ENCODE measurements at places on chromosomes 11 and 22.

- no peak for DNase-seq
These were observed 84.8 kb downstream of the TP53I11 start for GRCh38 chr11:44865866-44866272.

- no peak for DNase-seq
These were observed 84.6 kb upstream of the GUCY1A2 start for GRCh38 chr11:107102692-107103477.

DNA sequence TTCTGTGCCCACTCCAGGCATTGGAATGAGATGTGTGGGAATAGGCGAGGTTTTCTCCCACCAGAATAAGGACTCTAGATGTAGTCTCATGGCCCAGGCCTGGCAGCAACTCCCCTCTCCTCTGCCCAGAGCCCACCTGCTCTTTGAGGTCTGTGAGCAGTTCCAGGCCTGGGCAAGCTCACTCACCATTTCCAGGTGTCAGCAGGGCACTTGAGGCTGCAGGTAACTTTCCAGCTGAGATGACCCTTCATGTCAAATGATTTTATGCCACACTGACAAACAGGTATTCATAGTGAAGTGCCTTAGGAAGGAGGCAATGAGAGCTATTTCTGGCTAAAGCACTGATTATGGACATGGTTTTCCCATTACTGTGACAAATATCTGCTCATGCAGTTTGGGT lies 123.3 kb upstream of the CCDC90B start:
- DNase-seq = no peak

GRCh38 chr11:20608934-20609333 lies 9.5 kb downstream of the SLC6A5 start:
- DNase-seq = no peak

DNA sequence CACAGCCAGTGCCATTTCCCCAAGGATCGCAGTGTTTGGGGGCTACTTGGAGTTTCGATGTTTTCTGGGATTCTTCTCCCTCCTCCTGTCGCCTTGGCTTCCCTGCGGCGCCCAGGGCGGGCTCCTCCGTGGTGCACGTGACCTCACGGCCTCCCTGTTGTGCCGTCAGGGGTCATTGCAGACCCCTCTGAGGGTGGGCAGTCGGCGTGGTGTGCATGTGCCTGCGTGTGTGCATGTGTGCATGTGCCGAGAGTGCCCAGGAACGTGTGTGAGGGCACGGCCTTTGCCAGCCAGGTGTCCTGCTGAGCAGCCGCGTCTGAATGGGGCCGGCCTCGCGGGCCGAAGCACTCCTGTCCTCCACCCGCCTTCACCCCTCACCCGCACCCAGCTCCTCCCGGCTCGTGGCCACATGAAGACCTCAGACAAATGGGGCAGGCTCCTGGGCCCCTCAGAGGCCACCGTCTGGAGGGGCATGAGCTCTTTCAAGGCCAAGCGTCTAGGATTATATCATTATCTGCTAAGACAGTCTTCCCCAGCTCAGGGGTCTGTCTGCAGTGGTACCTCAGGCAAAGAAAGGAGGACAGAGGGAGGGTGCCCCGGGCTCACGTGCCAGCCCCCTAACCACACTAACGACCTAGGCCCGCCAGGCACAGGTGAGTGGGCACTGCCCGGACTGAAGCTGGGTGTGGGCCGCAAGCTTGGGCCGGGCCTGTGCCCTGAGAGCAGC lies 9.4 kb upstream of the MRPL23 start:
- no peak for DNase-seq

DNA sequence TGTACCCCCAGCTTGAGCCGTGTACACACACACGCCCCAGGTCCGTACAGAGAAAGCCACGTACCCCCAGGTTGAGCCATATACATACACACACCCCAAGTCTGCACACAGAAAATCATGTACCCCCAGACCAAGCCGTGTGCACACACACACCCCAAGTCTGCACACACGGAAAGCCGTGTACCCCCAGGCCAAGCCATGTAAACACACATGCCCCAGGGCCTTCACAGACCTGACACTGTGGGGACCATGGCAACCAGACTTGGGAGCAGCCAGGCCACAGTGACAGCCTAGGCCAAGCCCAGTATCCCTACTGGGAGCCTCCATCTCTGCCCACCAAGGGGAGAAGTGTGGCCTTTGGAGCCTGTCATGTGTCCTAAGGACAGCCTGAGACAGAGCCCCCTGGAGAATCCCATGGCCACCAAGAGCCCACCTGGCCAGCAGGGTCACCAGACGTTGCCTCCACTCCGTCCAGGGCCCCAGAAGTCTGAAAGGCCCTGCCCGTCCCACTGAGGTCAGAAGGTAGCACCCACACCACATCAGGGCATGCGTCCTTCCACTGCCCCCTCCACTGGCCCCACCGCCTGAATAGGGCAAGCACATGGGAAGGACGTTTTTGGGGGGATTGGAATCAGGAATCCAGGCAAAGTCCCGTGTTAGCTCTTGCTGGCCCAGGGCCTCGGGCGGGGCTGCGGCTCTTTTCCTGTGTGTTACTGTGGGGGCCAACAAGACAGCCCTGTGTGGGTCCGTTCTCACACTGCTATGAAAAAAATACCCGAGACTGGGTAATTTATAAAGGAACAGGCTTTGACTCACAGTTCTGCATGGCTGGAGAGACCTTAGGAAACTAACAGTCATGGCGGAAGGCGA lies 636.7 kb downstream of the TBC1D22A start:
- no peak for DNase-seq

DNA sequence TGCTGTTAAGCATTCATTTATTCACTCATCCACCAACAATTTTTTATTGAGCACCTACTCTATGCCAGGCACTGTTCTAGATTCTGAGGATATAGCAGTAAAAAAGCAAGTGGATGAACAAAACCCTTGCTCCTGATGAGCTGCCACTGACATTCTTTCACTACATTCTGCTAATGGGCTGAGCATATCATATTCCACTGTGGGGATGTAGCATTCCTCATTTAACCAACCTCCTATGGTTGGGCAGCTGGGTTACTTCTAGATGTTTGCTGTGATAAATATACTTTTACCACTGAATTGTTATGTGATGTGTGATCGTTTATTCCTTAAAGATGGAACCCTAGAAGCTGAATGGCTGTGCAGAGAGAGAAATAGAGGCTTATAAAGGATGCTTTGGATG lies 176.9 kb downstream of the MN1 start:
- no peak for DNase-seq

DNA sequence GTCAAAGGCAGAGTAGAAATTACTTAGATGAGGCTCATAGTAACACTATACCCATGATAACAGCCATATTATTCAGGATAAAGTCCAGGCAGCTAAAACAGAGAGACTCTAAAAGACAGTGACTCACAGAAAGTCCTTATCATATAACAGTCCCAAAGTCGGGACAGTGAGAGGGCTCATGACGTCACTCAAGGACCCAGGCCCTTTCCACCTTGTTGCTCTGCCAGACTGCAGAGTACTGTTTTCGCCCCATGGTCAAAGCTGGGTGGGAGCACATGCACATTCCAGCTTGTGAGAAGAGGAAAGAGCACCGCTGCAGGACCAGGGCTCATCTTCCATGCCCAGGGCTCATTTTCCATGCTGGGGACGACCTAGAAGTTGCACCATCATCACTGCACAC lies 29.4 kb upstream of the NUP50 start:
- no peak for DNase-seq

- DNase-seq = no peak
These were observed 113.0 kb upstream of the SYT13 start for GRCh38 chr11:45399166-45399565.

DNA sequence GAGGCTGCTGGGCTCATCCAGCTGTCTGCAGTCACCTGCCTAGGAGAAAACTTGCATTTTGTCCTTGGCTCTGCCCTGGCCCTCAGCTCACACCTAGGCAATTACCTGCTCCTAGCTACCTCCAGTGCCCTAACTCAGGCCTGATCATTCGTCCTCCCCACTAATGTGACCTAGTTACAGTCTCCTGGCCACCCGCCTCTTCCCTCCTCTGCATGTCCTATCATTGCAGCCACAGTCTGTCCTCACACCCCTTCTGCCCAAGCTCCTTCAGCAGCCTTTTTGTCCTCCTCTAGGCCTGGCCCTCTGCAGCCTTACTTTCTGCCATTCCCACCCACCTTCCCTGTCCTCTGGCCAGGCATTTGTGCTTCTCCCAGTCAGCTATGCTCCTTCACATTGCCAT lies 17.7 kb upstream of the CCDC134 start:
- no peak for DNase-seq

- DNase-seq = no peak
These were observed 44.5 kb downstream of the FEZ1 start for GRCh38 chr11:125451400-125452124.

DNA sequence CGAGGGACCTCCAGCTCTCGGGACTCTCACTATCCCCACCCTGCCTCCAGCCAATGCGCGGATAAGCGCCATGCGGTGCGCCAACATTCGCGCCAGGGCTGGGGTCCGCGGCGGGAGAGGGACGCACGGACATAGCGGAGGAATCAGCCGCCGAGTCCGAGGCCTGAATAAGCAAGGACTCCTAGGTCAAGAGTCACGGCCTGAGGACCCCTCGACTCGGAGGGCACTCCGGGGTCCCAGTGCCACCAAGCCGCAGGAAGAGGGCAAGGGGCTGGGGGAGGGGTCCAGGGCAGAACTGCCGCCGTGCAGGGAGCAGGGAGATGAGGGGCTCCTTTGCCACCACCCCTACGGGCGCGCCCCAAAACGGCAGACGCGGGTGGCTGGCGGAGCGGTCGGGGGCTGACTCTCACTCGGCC lies 552 bp downstream of the DSCAML1 start:
- DNase-seq = no peak

- DNase-seq = no peak
These were observed 108.2 kb upstream of the ARHGAP42 start for GRCh38 chr11:100578831-100579311.

GRCh38 chr11:83819931-83820549 lies 533.9 kb upstream of the CCDC90B start:
- peak; percentile 22 for DNase-seq

- DNase-seq = no peak
These were observed 12.1 kb downstream of the CACNG2 start for GRCh38 chr22:36691488-36691887.

DNA sequence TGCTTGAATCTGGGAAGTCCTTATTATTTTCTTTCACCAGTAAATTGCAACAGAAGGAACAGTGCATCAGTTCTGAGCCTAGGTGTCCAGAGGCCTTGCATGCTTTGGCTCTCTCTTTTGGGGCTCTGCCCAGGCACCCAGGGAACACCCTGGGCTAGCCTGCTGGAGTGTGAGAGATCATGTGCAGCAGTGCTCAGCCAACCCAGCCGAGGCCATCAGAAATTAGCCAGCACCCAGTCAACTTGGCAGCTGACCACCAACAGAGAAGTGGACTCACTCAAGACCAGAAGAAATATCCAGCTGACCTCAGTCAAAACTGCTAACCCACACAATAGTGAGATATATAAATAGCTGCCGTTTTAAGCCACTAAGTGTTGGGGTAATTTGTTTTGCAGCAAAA lies 11.2 kb upstream of the P4HA3 start:
- DNase-seq = no peak

- DNase-seq = peak; percentile 27
These were observed 50.8 kb downstream of the FBLN1 start for GRCh38 chr22:45553351-45554039.

DNA sequence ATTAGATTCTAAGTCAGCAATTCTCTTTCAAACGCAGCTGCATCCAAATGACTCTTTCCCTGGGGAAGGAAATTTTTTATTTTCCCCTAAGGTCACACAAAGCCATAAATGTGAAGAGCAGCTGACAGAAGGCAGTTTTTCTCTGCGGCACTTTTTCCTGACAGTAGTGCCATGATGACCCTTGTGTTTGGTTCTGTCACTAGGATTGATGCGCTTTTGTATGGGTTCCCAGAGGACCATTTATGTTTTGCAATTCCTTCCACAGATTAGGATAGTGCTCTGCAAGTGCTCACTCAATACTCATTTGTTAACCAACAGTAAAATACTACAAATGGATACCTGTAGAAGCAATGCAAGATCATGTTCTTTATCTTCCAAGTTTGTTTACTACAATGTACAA lies 359.6 kb upstream of the CTSC start:
- no peak for DNase-seq

DNA sequence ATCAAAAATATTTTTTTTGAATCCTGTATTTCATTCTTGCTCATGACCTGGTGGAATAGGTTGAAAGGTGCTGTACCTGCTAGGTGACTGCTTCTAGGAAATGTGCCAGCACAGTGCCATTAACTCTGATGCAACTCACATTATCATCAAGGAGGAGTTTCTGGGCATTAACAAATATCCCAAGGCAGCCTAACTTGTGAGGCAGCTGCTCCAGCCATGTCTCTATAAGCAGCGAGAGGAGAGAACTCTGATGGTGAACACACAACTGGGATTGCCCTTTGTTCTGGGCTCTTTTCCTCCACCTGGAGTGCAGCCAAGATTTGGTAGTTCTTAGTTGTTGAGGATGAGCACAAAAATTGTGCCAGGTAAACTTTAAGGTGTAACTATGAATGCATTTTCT lies 25.6 kb downstream of the HEPHL1 start:
- DNase-seq = no peak

GRCh38 chr11:86632499-86633269 lies 39.7 kb downstream of the ME3 start:
- peak; percentile 12 for DNase-seq

GRCh38 chr22:48579928-48580309 lies 1247.8 kb downstream of the BRD1 start:
- DNase-seq = no peak

- no peak for DNase-seq
These were observed 25.5 kb downstream of the DKK3 start for GRCh38 chr11:11982975-11983374.

DNA sequence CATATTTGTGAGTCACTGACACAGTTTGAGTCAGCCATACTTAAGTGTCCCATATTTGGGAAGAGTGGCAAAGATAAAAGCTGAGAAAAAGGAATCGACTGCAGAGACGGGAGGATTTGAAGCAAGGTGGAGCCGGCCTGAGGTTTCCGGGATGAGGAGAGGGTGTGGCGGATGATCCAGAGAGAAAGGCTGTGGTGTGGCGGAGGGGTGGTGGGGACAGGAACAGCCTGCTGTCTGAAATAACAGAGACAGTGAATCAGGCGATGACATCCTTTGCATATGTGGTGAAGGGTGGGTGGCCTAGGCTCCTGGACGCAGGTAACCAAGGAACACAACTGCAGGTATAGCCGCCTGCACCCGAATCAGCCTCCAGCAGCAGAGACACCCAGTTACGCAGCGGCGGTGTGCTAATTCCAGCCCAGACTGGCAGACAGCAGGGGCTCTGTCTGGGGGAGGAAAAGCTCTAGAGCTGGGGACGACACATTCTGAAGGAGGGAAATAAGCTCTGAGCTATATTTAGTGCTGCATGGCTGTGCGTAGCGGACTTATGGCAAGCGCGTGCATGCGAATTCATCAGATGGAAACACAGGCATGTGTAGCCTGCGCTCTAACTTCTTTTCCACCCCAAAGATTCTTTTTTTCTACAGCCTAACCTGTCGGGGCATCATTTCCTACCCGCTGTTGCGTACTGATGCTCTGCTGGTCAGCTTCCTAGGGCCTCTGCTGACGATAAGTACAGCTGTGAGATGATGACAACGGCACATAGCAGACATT lies 62.7 kb upstream of the BARX2 start:
- no peak for DNase-seq

DNA sequence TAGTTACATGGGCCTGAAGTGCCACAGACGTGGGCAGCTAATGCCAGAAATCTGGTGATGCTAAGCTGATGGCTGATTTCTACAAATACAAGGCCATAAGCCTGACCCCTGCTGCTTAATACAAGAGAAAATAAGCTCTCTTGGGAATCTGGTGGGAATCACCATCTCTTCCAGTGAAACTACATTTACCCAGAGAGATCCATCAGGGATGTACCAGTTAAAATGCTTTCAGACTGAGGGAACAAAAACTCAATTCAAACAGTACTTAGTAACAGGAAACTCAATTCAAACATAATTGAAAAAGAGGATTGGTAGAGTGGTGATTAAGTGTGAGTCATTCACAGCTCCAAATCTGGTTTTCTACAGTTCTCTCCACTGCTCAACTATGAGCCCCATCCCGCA lies 1.7 kb upstream of the CAVIN3 start:
- DNase-seq = no peak
